Left lobe of liver (tissue), 2 donors: ENCODE measurements at places on chromosomes 13 and 19. TPM values are rescaled to one million over a fixed set of nuclear protein-coding genes. Genes with fewer than 3 reads are reported as not detected.

DNA sequence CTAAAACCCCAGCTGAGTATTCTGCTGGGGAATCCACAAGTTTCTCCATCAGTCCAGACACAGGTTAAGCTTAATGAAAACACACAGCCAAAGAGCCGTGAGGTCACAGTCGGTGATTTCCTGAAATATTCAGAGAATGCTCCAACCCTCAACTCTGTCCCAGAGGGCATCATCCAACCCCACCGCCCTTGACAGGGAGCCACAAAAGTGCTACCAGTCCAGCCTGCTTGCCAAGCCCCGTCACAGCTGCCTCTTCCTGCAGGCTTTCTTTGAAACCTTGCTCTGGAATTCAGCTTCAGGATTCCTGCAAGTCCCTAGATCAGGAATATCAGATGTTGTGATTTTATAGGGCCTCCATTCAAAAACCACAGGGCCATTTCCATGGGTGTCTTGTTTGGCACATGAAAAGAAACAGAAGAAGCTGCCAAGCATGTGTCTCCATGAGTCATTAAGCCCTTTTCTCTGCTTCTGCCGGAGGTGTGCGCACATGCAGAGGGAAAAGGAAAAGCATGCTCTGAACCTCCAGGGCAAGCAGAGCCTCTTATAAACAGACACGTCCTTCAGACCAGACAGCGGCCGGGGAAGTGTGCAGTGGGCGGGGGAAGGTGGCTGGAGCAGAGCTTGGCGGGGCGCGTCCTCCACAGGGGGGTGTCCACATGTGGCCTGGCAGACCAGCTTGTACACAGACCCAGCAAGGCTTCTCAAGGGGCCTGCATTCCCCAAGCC is 164.7 kb downstream of the KATNAL1 start:
- no peak for DNase-seq

GRCh38 chr13:44303681-44304432 is 69.8 kb upstream of the SERP2 start:
- DNase-seq = peak; percentile 52

- no peak for DNase-seq
Measured at GRCh38 chr13:47459512-47459911, 541.6 kb downstream of the SUCLA2 start.

DNA sequence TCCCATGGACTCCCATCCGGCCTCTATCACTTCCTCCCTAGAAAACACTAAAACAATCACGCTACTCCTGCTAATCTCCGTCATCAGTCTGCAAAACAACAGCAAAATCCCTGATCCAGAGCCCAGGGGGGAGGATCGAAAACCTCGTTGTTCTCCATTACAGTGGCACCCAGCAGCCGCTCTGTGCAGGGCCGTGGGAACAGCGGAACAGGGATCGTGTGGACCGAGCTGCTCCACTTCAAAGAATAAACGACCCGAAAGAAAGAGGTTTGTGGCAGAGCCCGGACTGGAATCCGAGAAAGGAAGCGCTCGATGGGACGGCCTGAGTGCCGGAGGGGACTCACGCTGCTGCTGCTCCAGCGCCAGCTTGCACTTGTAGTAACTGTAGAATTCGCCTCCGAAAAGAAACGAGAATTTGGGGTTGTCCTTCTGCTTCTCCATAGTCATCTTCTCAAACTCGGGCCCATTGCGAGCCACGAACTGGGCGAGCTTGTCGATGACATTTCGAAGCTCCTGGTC is 652 bp downstream of the CHERP start:
- DNase-seq = no peak

- no peak for DNase-seq
Measured at GRCh38 chr19:9940778-9941177, 4.5 kb upstream of the OLFM2 start.

DNA sequence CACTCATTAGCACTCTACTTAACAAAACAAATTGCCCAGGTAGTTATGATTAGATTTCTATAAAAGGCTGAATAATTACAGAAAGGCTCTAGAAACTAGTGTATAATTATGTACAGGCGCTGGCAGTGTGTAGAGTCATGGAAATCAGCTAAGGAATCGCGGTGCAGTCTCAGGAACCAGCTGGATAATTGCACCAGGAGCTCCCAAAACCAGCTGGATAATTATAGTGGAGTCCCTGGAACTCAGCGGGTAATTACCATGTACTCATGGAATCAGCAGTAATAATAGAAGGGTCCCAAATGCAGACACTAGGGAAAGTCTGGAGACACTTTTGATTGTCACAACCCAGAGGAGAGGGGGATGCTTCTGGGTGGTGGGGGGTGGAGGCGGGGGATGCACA is 23.2 kb upstream of the TTYH1 start:
- no peak for DNase-seq

GRCh38 chr19:927351-927779 is 1.5 kb downstream of the ARID3A start:
- DNase-seq = no peak

DNA sequence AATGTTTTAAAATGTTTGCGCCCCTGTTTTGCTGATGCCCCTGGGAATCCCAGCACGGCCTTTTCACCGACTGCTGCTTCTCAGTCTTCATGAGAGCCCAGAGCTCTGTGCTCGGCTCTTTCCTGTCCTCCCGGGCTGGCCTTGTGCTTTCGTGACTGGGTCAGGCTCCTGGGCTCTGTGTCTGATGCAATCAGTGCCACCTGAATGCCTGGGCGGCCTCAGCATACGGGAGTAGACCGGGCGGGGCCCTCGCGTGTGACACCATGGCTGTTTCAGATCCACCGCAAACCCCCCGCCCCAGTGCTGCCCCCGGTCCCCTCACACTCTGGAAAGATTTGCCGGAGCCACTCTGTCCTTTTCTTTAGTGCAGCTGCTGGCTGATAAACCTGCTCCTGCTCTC is 21.4 kb downstream of the PABPC3 start:
- no peak for DNase-seq

GRCh38 chr19:14450876-14451275 is 17.8 kb downstream of the PKN1 start:
- DNase-seq = no peak

DNA sequence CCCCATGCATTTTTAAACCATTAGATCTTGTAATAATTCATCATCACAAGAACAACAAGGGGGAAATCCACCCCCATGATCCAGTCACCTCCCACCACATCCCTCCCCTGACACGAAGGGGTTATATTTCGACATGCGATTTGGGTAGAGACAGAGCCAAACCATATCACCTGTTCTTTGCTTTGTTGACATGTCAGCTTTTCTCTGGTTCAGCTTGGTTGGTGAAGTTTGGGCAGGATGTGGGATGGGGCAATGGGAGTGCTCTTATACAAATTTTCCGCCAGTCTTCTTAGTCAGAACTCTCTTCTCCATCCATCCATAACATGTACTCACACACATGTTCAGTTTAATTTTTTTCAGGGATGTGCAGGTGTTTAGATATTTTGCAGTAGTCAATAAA is 12.9 kb downstream of the TPP2 start:
- no peak for DNase-seq

GRCh38 chr13:41428155-41428554 is 29.2 kb upstream of the RGCC start:
- no peak for DNase-seq

- no peak for DNase-seq
Measured at GRCh38 chr13:35704331-35704730, 227.8 kb upstream of the MAB21L1 start.

DNA sequence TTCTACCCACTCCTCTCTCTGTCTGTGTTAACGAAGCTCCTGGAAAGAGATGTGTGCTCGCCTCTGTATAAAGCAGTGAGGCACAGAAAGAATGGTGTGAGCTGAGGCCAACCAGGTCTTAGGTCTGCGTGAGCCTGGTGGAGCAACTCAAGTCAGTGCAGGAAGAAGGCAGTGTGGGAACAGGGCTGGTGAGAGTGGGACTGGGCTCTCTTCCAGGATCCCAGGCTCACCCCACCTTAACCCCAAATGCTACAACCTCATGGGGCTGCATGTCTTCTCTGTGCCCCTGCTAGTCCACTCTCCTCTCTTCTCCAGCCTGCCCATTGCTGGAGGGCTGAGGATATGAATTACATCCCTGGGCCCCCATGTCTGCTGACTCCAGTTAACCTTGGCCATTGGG is 127.4 kb downstream of the DCT start:
- no peak for DNase-seq

- no peak for DNase-seq
Measured at GRCh38 chr19:46466536-46467196, 4.7 kb downstream of the PNMA8A start.

DNA sequence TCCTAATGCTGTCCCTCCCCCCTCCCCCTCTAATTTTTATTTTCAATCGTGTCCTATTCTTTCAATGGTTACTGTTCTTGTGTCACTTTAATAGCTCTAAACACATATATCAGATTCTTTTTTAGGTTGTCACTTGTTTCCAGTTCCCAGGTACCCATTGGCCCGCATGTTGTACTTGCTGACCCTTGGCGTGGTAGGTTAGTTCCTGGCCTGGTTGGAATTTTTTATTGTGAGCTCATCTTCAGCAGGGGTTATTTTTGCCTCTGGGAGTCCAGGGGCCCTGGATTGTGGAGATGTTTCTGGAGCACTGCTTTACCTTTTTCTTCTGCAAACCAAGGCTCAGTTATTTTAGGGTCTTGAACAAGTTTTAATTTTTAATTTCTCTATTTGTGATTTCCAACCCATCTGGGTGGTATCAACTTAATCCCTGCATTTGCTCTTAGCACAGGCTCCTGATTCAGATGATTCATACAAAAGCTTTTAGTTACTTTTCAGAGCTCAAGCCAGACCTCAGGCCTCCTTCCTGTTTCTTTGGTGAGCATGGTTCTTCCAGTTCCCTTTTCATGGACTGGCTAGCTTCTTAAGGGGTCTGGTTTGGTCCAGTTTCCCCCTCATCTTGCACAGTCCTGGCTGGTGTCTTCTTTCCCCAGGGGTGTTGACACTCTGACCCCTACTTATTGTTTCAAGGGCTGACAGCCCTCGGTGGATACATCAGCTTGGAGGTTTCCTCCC is 220.5 kb downstream of the TM9SF2 start:
- DNase-seq = no peak

DNA sequence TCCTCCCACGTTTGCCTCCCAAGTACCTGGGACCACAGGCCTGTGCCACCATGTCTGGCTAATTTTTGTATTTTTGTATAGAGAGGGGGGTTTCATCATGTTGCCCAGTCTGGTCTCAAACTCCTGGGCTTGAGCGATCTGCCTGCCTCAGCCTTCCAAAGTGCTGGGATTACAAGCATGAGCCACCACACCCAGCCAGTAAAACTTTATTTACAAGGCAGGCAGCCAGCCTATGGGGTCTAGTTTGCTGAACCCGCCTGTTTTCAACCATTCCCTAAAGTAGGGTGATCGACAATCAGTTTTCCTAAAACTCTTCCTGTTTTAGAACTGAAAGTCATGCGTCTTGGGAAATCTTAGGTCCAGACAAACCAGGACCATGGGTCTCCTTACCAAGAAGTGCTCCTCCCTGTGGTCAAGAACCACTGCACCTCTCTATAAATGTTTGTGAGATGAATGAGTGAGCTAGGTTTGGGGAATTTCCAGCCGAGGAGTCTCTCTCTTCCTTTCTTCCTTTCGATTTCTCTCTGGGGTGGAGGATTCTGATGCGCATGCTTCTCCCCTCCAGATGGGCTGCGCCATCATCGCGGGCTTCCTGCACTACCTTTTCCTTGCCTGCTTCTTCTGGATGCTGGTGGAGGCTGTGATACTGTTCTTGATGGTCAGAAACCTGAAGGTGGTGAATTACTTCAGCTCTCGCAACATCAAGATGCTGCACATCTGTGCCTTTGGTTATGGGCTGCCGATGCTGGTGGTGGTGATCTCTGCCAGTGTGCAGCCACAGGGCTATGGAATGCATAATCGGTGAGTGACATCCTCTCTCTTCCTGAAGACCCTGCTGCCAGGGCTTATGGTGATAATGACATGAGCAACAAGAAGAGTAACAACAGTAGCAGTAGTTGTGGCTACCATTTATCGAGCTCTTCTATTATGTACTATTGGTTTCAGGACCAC is 38.7 kb downstream of the ADGRE1 start:
- no peak for DNase-seq

- no peak for DNase-seq
Measured at GRCh38 chr19:1467490-1468273, 11.3 kb downstream of the C19orf25 start.

DNA sequence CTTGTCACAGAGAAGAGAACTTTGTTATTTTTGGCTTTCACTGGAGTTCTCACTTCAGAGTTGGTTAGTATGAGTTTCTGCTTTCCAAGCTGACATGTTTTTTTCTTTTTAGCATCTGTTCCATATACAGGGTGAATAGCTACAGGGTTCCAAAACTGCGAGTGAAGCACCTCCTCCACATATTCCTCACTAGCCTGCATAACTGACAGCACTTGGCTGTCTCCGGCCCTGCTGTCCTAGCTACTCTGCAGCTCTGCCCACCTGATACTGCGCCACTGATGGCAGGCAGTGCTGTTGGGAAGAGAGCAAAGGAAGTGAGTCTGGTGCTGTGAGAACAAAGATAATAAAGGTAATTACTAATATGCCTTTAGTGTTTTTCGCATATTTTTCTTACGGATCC is 6.8 kb downstream of the ATP8A2 start:
- DNase-seq = no peak

DNA sequence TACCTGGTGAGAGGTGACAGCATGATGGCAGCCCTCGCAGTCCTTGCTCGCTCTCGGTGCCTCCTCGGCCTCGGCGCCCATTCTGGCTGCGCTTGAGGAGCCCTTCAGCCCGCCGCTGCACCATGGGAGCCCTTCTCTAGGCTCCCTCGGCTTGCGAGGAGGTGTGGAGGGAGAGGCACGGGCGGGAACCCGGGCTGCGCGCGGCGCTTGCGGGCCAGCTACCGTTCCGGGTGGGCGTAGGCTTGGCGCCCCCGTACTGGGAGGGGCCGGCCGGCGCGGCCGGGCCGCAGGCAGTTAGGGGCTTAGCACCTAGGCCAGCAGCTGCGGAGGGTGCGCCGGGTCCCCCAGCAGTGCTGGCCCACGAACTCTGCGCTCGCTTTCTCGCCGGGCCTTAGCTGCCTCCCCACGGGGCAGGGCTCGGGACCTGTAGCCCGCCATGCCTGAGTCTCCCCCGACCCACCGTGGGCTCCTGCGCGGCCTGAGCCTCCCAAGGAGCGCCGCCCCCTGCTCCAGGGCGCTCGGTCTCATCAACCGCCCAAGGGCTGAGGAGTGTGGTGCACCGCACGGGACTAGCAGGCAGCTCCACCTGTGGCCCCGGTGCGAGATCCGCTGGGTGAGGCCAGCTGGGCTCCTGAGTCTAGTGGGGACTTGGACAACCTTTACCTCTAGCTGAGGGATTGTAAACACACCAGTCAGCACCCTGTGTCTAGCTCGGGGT is 1624.3 kb downstream of the SLITRK1 start:
- no peak for DNase-seq

GRCh38 chr13:25447396-25447795 is 75.6 kb downstream of the ATP8A2 start:
- no peak for DNase-seq

- DNase-seq = peak; percentile 52
Measured at GRCh38 chr19:1166872-1167573, 7.0 kb downstream of the SBNO2 start.

ZNF433 gene
- 2.7 TPM for total RNA-seq

EBI3 gene
- total RNA-seq = 1.3 TPM

ZNF43 gene
- total RNA-seq = 0.60 TPM

FBXO17 gene
- 64.3 TPM for total RNA-seq

S1PR5 gene
- 0.30 TPM for total RNA-seq

HSH2D gene
- 0.86 TPM for total RNA-seq

ZNF227 gene
- total RNA-seq = 6.0 TPM

ZNF610 gene
- not detected for total RNA-seq

HSPH1 gene
- total RNA-seq = 17.6 TPM

ZNF536 gene
- total RNA-seq = not detected
